ENCODE measurements at places on chromosomes 5 and 9.

GRCh38 chr9:120654272-120654671 is 60.0 kb downstream of the MEGF9 start:
- no peak for DNase-seq

DNA sequence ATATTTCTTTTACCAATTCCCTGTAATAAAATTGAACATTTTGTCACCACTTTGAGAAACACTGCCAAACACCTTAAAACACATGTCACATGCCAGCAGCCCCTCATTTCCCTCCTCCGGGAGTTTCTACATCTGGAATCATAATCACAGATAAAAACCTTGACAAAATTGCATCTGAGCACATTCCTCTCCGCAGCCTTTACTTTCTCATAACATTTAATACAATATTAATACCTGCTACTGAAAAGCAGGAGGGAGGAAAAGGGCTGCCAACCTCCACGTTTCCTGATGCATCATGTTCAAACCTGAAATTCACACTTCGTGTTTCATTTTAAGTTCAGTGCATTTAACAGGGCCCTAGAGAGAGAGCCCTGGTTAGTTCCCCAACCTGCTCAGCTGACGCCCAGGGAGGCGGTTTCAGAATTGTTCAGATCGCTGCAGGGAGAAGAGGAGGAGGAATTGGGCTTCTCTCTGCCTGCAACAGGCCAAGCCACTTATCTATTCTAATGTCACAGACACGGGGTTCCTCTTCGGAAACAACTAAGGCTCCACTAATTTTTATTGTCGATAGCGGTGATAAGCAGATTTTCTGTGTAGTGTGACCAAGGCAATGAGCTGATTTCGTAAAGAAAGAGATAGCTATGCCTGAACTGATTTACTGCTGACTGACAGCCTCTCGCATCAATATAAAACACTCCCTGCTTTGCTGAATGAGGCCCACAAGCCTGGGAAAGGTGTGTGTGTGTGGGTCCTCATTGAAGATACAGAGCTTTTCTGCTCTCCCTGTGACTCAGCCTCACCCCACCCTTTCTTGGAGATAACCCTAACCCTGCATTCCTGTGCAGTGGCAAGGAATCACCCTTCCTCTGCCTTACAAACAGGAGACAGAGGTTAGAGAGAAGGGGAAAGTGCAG is 4.9 kb upstream of the LHX2 start:
- peak; percentile 4 for DNase-seq

GRCh38 chr5:72041654-72042053 is 65.6 kb upstream of the MAP1B start:
- DNase-seq, result no peak

DNA sequence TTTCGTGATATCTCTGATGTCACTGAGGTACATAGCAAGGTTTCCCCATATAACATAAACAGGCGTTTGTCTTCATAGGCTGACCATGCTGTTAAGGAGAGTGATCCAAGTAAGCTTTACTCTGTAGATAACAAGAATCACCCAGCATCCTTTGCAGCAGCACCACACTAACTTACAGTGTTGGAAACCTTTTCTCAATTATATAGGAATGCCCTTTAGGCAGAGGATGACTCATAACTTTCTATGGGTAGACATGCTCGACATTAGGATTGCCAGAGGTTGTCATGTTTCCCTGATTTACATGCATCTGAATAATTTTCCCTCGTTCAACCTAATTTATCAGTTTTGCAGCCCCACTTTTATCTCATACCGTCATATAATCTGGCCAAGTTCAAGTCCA is 870.0 kb upstream of the CDH9 start:
- no peak for DNase-seq

DNA sequence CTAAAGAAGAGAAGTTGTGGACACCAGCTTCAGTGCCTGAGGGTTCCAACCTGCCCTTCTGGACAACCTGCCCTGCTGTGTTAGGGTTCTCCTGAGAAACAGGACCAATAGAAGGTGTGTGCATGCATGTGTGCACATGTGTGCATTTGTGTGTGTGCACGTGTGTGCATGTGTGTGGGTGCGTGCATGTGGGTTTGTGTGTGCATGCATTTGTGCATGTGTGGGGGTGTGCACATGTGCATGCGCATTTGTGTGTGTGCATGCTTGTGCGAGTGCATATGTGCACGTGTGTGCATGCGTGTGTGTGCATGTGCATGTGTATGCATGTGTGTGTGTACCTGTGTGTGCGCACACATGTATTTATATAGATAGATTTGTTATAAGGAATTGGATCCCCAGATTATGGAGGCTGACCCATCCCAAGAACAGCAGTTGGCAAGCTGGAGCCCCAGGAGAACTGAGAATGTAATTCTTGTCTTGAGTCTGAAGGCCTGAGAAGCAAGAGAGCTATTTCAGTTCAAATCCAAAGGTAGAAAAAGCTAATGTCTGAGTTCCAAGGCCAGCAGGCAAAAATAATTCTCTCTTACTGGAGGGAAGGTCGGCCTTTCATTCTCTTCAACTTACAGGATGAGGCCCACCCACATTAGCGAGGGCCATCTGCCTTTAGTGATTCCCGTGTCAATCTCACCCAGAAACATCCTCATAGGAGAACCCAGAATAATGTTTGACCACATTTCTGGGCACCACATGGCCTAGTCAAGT is 62.9 kb upstream of the SYNPO start:
- DNase-seq, result no peak

DNA sequence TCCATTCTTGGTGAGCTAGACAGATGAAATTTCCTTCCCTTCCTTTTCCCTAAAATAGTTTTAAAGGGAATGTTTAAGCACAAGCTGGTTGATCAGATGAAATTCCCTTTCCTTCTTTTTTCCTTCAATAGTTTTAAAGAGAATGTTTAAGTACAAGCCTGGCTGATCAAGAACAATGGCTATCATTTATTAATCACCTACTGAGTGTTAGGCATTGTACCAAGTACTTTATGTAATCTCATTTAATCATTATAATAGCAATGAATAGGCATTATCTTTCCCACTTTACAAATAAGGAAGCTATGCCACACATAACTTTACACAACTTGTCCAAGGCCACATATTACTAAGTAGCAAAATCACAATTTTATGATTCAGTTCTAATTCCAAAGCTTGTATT is 152.0 kb upstream of the ACOT12 start:
- no peak for DNase-seq

DNA sequence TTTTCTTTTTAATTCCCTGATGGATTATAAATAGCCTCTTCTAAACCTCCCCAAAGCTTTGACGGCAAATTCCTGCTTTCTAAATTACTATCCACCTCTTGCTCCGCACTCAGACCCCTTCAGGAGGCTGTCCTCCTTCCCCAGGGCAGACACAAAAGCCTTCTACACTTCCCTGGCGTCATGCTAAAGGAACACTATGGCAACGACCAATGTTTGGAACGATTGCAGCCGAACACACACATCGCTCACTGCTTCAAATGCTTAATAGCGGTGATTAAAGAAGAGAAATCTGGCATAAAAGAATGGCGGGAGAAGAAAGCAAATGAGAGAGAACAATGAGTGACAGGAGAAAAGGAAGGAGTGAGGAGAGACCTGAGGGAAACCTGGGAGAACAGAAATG is 297.3 kb downstream of the MLLT3 start:
- DNase-seq, result no peak

DNA sequence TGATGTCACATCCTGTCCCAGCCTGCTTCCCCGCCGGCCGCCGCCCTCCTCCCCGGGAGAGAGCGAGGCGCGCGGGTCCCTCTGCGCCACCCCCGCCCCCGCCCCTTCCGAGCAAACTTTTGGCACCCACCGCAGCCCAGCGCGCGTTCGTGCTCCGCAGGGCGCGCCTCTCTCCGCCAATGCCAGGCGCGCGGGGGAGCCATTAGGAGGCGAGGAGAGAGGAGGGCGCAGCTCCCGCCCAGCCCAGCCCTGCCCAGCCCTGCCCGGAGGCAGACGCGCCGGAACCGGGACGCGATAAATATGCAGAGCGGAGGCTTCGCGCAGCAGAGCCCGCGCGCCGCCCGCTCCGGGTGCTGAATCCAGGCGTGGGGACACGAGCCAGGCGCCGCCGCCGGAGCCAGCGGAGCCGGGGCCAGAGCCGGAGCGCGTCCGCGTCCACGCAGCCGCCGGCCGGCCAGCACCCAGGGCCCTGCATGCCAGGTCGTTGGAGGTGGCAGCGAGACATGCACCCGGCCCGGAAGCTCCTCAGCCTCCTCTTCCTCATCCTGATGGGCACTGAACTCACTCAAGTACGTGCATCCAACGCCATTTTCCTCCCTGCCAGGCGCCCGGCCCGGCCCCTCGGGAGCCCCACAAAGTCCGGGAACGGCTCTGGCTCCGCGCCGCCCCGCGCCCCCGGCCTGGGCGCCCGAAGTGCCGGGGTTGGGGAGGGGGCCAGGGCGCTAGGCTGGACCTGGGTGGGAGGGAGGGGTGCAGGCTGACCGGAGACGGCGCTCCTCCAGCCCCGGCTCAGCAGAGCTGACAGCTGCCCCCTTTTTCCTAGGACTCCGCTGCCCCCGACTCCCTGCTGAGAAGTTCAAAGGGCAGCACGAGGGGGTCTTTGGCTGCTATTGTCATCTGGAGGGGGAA is 12.0 kb upstream of the OLFM1 start:
- DNase-seq, result peak; percentile 91

DNA sequence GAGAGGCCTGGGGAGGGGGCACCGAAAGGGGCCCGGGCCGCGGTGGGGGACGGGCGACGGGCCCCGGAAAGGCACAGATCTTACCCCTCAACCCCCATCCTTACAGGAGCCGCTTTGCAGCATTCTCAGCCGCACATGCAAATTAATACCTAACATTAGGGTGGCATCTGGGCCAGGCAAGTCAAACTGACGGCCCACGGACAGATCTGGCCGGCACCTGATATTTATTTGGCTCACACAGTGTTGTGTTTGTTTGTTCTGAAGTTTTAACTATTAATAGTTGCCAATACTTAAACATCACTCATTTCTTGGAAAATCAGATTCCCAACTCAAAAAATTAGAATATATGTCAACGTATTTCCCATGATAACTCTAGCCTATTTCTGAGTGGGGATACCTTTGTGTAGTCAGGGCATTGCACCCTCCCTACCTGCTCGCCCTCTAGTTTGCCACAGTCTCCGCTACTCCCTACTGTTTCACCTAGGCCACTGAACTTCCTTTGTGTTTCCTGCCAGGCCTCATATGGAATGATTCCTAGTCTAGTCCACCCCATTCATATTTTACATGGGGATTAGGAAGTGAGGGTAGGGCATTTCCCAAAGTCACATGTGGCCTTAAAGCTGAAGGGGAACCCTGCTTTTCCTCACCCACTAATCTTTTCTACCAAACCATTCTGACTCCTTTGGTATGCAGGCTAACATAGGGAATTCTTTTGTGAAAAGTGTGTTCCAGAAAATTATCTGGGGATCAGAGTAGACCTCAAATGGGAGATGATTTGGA is 71.9 kb upstream of the LARP1 start:
- DNase-seq, result no peak

DNA sequence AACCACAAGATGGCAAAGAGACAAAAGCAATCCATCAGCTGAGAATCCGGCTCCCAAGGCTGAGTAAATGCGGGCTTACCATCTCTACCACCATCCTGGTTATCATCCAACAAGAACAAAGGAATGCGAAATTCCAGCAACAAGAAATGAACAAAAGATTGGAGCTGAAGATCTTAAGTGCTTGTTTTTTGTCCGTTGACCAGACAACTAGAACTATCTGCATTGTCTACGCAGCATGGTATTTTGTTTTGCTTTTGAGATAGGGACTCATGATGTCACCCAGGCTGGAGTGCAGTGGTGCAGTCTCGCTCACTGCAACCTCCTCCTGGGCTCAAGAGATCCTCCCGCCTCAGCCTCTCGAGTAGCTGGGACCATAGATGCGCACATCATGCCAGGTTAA is 88.9 kb downstream of the ZNF366 start:
- DNase-seq, result no peak

DNA sequence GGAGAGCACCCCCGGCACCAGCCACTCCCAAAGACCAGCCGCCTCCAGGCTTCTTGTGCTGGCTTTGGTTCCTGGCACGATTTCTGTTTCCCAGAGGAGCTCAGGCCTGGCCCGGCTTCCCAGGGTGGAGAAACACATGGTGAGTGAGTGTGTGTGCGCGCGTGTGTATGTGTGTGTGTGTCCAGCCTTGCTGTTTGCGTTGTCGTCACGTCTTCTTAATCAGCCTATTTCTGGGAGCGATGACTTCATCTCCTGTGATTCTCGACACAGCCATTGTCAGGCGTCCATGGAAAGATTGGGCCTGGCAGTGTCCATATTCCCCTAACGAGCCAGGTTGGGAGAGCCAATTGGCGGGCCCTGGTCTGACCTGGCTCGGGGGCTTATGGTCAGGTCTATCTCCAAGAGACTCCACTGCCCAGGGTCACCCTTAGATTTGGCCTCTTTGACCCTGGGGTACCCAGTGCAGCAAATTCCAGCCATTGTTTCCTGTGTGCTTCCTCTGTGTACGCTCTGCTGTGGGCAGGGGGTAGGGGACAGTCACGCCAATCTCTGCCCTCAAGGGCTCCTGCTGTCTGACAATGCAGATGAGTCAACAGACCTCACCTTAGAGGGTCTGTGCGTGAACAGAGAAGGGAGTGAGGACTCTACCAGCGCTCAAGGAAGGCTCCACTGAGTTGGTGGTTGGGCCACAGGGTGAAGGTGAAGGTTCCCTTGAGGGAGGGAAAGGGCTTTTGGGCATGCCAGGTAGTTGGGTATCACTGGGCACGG is 73.8 kb downstream of the DAB2IP start:
- no peak for DNase-seq

- DNase-seq, result no peak
Observed at GRCh38 chr5:73318308-73318719, 130.3 kb downstream of the FOXD1 start.

GRCh38 chr5:140159014-140159927 is 15.7 kb upstream of the CYSTM1 start:
- no peak for DNase-seq

DNA sequence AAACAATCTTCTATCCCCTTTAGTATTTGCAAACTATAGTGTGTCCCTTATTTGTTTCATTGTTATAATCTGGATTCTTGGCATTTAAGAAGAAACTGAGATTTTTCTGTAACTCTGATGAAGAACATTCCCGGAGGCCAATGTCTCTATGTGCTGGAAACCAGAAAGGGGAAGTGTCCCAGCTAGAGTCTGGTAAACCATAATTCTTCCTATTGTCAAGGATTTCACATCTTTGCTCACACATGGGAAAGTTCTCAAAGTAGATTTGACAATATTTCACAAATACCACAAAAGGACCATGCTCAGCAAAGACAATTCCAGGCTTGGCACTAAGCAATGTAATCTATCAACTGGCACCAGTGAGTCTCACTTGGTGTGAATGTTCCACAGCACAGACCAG is 146.8 kb downstream of the MUSK start:
- no peak for DNase-seq

- no peak for DNase-seq
Observed at GRCh38 chr9:22922222-22922621, 475.6 kb downstream of the DMRTA1 start.

Data from NCI-H2171 treated with DMSO at 0.1 percent for 48 hours (cell line).